ENCODE measurements at places on chromosomes 6 and 20. TPM values are rescaled to one million over a fixed set of nuclear protein-coding genes. Genes with fewer than 3 reads are reported as not detected.
A peak's percentile ranks its signal among the peaks of the same experiment; 100 is the strongest.

BPIFB1 gene
- not detected for total RNA-seq

MOCS1 gene
- 28.6 TPM for total RNA-seq

EYA2 gene
- total RNA-seq: 0.63 TPM

HM13 gene
- total RNA-seq: 39.0 TPM

DNA sequence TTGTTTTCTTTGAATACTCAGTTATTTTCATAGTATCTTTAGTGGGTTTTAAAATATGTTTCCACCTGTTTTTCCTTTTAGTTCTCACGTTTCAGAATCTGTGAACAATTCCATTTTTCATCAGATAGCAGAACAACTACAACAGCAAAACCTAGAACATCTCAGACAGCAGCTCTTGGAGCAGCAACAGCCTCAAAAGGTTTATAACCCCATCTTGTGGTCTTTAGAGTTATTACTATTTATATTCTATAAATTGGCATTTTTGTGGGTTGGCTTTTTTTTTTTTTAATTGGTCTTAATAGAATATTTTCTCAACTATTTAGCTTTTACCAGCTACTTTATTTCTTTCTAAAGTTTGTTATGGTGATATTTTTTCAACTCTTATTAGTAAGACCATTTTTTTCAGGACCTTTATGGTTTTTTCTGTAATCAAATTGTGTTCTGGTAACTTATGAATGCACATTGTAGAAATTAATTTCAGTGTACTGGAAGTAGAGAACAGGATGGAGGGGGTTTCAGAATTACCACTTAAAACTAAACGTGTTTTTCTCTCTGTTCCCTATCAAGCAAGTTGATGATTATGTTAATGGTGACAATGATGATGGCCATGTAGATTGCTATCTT is 72.2 kb downstream of the SCAF8 start:
- H3K27me3 ChIP-seq: no peaks in the 10 kb centered on the region
- H3K27ac ChIP-seq: no peak overlapping the region
- H3K4me1 ChIP-seq: peaks cover 3% of the 10 kb centered on the region
- no peak for DNase-seq

GRCh38 chr6:45072016-45072415 is 256.1 kb upstream of the RUNX2 start:
- H3K36me3 ChIP-seq: no peaks in the 10 kb centered on the region
- H3K27me3 ChIP-seq: no peaks in the 10 kb centered on the region
- no peak overlapping the region for H3K4me3 ChIP-seq
- no peak for DNase-seq
- no peak overlapping the region for H3K27ac ChIP-seq

DNA sequence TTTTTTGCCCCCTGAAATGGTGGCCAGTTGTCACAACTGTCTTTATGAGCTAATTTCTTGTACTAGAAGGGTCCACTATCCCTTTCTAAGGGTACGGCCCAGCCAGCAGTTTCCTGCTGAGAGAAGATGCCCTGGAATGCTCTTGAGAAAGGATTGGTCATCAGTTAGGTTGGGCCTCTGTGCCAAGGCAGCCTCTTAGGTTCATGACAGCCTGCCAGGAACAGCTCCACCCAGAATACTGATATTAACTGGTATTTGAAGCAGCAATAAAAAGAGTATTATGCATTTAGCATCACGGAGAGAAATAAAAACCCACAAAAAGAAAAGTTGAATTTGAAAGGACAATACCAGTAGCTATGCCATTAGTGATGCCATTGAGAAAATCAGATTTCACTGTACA is 9.0 kb upstream of the HINT3 start:
- H3K27ac ChIP-seq: no peak overlapping the region
- no peak overlapping the region for H3K4me3 ChIP-seq
- no peaks in the 10 kb centered on the region for H3K36me3 ChIP-seq
- no peak for DNase-seq
- peaks cover 24% of the 10 kb centered on the region for H3K4me1 ChIP-seq
- no peaks in the 10 kb centered on the region for H3K27me3 ChIP-seq

DNA sequence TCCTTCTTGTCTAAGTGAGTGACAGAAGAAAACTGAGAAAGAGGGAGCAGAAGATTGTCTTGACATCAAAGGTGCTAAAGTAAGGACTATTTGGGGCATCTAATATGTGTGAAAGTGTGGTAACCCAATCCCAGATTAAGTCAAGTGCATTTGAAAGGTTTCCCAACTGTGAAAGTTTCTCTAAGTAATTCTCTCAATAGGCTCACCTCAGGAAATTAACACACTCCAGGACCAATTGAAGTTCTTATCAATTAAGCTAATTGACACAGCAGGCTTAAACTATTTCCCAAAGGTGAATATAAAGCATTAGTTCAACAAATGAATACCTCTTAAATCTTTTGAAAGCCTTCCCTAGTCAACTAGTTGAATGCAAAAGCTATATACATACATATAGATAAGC is 212.8 kb upstream of the FUT9 start:
- no peaks in the 10 kb centered on the region for H3K36me3 ChIP-seq
- no peak overlapping the region for H3K4me3 ChIP-seq
- no peaks in the 10 kb centered on the region for H3K4me1 ChIP-seq
- no peak for DNase-seq
- no peak overlapping the region for H3K27ac ChIP-seq

- no peak for DNase-seq
- H3K27me3 ChIP-seq: no peaks in the 10 kb centered on the region
- no peak overlapping the region for H3K4me3 ChIP-seq
- no peak overlapping the region for H3K27ac ChIP-seq
These were observed 22.9 kb downstream of the DNAJC5 start for GRCh38 chr20:63917811-63918210.

DNA sequence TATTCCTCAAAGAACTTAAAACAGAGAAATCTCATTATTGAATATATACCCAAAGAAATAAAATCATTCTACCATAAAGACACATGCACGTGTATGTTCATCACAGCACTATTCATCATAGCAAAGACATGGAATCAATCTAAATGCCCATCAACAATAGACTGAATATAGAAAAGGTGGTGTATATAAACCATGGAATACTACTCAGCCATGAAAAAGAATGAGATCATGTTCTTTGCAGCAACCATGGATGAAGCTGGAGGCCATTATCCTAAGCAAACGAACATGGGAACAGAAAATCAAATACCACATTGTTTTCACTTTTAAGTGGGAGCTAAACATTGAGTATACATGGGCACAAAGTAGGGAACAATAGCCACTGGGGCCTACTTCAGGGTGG is 12.3 kb upstream of the GPR63 start:
- H3K27ac ChIP-seq: no peak overlapping the region
- no peak overlapping the region for H3K4me3 ChIP-seq
- no peaks in the 10 kb centered on the region for H3K27me3 ChIP-seq
- DNase-seq: no peak
- H3K36me3 ChIP-seq: no peaks in the 10 kb centered on the region

DNA sequence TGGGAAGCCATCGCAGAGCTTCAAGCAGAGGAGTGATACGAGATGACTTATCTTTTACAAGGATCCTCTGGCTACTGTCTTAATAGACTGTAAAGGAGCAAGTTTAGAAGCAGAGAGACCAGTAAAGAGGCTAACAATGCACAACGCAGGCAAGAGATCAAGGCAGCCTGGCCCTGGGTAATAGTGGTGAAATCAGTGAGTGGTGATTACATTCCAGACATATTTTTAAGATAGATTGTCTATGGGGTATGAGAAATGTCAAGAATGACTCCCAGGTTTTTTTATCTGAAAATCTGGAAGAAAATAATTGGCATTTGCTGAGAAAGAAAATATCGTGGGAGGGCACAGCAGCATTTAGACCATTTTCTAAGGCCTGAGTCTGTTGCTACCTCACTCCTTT is 213.6 kb upstream of the HTR1E start:
- no peaks in the 10 kb centered on the region for H3K4me1 ChIP-seq
- no peak for DNase-seq
- no peak overlapping the region for H3K27ac ChIP-seq
- H3K36me3 ChIP-seq: no peaks in the 10 kb centered on the region
- H3K4me3 ChIP-seq: no peak overlapping the region

DNA sequence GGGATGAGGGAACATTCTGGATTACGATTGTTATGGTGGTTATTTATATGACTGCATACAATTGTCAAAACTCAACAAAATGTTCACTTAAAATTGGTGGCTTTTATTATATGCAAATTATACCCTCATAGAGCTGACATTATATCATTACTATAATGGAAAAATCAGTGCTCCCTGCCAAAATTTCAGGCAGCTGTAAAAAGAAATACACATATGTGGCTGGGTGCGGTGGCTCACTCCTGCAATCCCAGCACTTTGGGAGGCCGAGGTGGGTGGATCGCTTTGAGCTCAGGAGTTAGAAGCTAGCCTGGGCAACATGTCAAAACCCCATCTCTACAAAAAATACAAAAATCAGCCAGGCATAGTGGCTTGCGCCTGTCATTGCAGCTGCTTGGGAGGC is 75.8 kb upstream of the SULF2 start:
- peaks cover 19% of the 10 kb centered on the region for H3K4me1 ChIP-seq
- H3K27ac ChIP-seq: no peak overlapping the region
- DNase-seq: no peak
- H3K36me3 ChIP-seq: no peaks in the 10 kb centered on the region

- H3K36me3 ChIP-seq: no peaks in the 10 kb centered on the region
- no peaks in the 10 kb centered on the region for H3K27me3 ChIP-seq
- H3K4me1 ChIP-seq: no peaks in the 10 kb centered on the region
- no peak overlapping the region for H3K4me3 ChIP-seq
- no peak overlapping the region for H3K27ac ChIP-seq
These were observed 16.1 kb upstream of the LAMP5 start for GRCh38 chr20:9498322-9498721.

DNA sequence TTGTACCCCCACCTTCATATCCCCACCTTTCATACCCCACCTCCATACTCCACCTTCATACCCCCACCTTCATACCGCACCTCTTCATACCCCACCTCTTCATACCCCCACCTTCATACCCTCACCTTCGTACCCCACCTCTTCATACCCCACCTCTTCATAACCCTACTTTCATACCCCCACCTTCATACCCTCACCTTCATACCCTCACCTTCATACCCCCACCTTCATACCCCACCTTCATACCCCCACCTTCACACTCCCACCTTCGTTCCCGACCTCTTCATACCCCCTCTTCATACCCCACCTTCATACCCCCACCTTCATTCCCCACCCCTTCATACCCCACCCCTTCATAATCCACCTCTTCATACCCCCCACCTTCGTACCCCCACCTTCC is 92.9 kb upstream of the NAA20 start:
- no peak overlapping the region for H3K27ac ChIP-seq
- no peak overlapping the region for H3K4me3 ChIP-seq
- H3K4me1 ChIP-seq: peaks cover 88% of the 10 kb centered on the region
- no peaks in the 10 kb centered on the region for H3K36me3 ChIP-seq
- H3K27me3 ChIP-seq: no peaks in the 10 kb centered on the region

DNA sequence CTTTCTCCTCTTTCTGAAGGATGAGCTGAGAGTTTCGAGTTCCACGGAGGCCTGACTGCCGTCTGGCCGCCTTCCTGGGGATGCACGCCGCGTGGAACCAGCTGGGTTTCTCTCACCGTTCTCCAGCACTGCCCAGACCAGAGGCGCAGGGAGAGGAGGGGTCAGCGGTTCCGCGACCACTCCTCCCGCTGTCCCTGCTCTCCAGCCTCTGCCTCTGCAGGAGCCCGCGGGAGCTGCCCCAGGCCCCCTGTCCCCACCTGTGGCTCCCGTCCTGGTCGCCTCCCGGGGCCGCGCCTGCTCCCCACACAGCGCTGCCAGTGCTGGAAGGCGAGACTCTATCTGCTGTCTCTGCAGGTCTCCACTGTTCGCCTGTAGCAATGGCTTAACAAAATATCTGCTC is 106.8 kb upstream of the AFDN start:
- H3K4me3 ChIP-seq: no peak overlapping the region
- no peak overlapping the region for H3K27ac ChIP-seq
- peaks cover 7% of the 10 kb centered on the region for H3K27me3 ChIP-seq
- DNase-seq: no peak

DNA sequence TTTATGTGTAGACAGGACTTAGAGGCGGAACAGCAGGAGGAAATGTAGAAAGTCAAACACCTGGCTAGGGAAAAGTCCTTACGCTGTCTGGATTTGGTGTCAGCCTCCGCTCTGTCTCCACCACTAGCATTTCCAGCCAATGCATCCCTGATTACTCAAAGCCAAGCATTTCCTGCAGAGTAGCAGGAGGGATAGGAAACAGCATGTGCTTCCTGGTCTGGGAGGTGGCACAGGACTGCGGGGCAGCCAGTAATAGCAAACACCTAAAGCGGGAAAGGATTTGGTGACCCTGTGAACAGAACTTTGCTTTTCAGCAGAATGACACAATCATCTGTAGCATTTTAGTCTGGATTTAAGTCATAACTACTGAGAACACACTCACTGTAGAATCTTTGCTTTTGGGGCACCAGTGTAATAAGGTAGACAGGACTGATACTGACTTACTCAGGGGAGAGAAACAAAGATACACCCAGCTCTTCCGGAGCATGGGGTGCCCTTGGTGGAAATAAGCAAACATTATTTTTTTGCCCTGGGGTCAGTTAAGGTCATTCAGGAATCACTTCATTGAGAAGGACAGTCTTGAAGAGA is 133.3 kb upstream of the AHI1 start:
- no peak overlapping the region for H3K4me3 ChIP-seq
- no peak for DNase-seq
- H3K27me3 ChIP-seq: no peaks in the 10 kb centered on the region
- peaks cover 17% of the 10 kb centered on the region for H3K4me1 ChIP-seq
- peak overlapping the region; percentile 27 for H3K27ac ChIP-seq
